ENCODE measurements at places on chromosomes 6 and 20.

DNA sequence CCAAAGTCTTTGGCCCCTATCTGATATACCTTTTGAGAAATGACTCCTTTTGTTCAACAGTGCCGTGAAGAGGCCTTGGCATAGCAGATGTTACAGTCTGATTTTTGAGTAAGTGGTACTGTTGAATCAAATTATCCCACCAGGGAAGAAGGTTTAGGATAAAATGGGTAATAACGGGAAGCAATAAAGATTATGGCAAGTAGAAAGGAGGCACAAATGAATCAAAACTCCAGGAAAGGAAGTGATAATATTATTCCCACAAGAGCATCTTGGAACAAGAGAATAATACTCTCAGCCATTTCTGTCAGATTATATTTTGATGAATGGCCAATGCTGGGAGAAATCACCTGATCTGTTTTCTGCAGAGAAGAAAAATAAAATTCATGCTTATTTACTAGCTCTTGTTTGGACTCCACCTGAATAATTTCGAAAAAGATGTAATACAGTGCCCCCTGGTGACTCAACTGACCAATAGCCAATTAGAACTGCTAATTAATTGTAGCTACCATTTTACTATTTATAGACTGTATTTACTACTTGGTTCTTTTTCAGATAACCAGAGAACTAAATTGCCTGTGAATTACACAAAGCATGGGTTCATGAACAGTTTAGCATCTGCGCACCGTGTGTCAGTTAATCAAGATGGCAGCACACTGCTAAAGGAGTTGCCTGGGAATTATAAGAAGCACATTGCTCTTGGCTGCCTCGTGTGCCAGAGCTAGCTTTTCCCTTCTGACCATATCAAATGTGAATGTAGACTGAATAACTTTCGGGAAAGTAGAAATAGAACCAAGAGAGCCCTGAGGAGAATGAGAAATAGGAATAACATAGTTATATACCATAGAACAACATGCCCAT is 78.5 kb upstream of the TRDN start:
- no peak for DNase-seq

- no peak for DNase-seq
Measured at GRCh38 chr6:79941489-79942151, 5.7 kb downstream of the ELOVL4 start.

DNA sequence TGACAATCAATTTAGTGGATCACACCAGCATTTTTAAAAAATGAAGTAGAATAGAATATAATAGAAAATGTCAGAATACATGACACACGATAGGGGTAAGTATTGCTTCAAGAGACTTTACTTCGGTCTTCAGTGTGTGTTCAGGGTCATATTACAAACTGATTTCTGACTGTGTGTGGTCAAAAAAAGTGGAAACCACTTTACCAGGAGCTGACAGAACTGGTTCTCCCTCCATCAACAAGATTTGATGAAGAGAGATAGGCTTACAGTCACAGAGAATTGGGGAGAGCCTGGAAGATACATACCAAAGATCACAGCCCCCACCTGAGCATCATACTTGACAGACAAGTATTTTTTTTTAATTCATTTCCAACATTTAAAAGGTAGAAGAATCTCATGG is 21.7 kb downstream of the ARMC2 start:
- DNase-seq, result no peak

- DNase-seq, result no peak
Measured at GRCh38 chr20:63697357-63697867, 960 bp downstream of the TNFRSF6B start.

DNA sequence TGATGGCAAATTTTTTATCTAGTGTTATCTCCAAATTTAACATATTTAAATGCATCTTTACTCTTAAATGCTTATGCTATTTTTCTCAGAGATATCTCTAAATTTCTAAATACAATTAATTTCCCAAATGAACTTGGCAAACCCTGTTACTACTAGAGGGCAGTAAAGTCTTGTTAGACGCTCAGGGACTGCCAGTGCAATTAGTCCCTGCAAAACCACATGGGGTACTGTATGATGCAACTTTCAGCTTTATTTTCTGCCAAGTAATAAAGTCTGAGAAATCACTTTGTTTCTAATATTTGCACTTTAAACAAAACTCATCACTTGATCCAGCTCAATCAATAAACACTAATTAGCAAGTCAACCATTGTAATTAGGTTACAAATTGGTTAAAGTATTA is 76.0 kb upstream of the ADGRB3 start:
- DNase-seq, result no peak

GRCh38 chr6:41705996-41706835 is 29.2 kb downstream of the TFEB start:
- peak; percentile 84 for DNase-seq

GRCh38 chr6:34292954-34293353 is 44.1 kb upstream of the SMIM29 start:
- DNase-seq, result no peak

GRCh38 chr20:58081846-58082245 is 146.6 kb downstream of the ANKRD60 start:
- no peak for DNase-seq

GRCh38 chr6:70706491-70707123 is 38.9 kb downstream of the SMAP1 start:
- no peak for DNase-seq

DNA sequence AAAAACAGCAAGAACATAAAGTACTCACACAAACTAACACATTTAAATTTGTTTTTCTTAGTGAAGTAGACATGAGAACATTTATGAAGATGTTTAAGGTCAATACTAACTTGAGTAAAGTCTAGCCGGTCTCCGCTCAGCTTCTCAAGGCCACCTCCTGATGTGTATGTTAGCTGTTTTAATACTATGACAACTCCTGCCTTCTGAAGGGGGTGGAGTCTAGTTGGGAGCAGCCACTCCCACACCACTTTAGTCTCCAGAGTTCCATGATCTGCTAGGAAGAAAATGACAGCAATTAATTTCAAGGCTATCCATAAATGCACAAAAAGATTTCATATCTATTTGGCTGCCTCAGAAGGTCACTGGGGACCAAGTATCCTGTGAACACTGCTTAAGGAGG is at the start of gene GSTA3:
Gene GSTA3 (minus strand): TSS at position 168 of the 400 bp plus-strand sequence. CDS start 3,864 bp downstream, outside the sequence.
- no peak for DNase-seq

DNA sequence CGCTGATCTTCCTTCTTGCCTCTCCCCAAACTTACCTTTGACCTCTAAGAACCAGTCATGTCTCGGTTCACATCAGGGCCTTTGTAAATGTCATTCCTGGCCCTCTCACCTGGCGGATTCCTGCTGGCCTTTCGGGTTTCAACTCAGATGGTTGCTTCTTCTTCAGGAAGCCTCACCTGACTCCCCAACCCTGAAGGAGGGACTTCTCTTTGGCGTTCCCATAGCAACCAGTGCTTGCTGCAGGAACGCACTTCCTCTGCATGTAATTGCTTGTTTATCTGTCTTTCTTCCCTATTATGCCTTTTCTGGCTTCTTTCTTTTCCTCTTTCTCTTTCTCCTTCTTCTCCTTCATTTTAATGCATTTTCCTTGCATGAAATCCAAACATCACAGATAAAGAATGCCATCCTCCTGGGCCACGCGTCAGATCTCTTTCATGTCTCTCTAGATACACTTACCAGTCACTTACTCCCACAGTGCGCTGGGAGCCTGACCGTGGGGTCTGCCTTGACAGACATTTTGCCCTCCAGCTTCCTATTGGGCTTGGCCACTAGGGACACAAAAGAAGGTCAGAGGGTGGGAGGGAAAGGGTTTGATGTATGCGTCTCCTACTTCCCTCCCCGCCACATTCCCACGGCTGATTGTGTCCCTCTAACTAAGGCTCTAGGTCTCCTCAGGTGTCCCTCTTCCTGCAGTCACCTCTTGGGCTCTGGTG is 295.7 kb upstream of the TSHZ2 start:
- no peak for DNase-seq

- DNase-seq, result no peak
Measured at GRCh38 chr20:4043796-4044195, 28.4 kb upstream of the RNF24 start.

DNA sequence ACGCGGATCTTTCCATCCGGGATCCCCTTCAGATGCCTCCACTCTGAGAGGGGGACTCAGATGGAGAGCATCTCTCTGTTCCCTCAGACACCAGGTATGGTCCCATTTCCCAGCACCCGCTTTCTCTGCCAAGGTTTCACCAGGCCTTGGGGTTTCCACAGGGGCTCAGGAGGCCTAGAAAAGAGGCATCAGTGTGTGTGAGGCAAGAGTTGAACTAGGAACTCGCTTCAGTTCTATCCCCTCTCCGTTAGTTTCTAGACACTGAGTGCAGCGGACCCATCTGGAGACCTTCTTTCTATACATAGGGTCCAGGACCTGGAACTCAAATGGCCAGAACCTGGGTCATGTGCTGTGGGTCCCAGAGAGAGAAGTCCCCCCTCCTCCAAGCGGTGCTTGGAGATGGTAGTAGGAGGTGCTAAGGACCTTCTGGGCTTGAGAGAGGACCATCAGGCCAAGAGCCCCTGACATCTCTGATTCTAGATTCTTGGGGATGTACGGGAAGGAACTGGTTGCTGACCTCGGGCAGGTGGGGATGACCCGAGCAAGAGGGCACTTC is 2.1 kb downstream of the SLC12A5 start:
- DNase-seq, result no peak

DNA sequence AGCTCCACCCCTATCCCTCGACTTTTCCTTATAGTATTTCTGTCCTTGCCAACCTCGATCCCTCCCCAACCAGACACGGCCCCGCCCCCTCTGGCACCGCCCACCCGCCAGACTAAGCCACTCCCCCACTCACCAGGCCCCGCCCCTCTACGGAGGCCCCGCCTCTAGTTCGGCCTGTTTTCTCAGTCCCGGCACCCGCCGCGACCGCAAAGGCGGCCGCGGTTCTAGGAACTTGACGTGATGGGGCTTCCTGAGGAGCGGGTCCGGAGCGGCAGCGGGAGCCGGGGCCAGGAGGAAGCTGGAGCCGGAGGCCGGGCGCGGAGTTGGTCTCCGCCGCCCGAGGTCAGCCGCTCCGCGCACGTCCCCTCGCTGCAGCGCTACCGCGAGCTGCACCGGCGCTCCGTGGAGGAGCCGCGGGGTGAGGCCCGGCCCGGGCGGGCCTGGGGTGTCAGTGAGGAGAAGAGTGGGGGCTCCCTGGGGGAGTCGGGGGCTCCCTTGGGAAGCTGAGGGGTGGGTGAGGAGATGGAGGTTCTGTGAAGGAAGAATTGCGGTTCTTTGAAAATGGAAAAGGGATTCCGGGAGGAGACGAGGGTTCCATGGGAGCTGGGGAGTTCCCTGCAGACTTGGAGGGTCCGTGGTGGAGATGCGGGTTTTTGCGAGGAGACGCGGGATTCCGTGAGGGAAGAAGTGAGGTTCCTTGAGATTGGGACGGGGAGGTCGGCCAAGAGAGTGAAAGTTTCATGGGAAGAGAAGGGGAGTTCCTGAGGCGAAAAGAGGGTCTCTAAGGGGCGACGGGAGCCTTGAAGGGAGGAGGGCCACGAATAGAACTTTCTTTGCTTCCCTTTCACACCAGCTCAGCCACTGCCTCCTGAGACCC is at the start of gene ACSS2:
Gene ACSS2 (plus strand): TSS at position 207 of the 877 bp plus-strand sequence. CDS start 34 bp downstream, at position 241.
- peak; percentile 95 for DNase-seq

GRCh38 chr6:118551063-118552053 is 3.3 kb downstream of the PLN start:
- no peak for DNase-seq

DNA sequence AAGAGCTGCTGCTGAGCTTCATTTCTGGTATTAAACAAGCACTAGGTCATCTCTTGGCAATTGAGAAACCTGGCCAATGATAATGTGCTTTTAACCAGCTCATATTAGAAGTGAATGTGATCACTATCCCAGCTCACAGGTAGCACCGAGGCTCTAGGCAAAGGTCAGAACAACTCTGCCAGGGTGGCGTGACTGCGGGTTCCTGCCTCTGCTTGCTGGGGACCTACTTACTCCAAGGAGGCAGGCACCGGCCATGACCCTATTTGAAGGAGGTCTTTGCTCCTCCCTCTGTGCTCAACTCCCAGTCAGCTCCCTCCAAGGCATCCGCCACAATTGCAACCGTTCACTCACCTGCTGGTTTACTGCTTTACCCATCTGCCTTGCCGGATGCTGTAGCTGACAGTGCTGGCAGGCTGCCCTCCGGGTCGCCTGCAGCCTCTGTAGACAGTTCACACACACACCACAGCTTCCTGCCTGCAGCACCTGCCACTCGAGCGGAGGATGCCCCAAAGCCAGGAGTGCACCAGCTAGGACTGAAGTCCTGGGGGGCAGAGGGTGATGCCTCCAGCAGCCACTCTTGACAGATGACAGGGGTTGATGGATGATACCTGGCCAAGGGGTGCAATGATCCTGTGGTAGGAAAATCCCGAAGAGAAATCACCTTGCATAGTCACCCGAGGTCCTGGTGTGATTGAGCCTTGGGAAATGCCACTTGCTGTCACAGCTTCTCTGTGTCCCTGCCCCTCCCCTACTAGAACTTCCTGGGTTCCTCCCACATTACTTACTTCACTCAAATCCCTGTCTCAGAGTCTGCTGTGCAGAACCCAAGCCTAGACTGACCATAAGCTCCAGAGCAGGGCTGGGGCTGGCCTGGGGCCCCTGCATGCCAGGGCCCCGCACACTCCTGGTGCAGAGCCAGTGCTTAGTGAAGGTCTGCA is 8.8 kb upstream of the VSX1 start:
- no peak for DNase-seq

- no peak for DNase-seq
Measured at GRCh38 chr6:57130661-57131177, 40.7 kb downstream of the ZNF451 start.

DNA sequence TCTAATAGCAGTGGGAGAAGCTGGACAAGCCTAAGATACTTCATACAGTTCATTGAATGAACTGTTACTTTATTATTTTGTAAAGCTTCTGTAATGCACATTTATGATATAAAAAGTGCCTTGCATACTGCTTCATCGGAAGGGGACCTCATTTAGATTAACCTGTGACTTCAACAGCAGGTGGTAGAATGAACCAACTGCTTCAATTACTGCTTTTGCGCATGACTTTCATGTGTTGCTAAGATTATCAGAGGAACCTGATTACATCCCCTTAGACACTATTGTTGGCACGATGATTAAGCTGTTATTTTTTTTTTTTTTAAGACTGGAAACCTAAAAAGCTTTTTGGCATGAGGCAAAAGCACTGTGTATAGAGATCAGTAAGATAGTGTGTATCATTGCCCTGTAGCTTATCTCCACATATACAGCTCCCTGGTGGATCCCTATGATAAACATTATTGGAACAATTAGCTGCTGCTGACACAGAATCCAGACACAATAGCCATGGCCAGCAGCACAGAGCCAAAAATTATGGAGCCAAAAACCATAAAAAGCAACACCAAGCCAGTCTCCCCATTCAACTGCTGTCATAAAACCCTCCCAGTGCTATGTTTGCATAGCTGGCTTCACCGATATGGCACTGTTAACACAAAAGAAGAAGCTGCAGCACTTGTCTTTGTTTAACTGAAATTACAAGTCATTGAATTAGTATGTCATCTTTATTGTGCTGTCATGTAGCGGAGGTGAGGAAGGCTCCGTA is 731.6 kb upstream of the MMS22L start:
- DNase-seq, result no peak

DNA sequence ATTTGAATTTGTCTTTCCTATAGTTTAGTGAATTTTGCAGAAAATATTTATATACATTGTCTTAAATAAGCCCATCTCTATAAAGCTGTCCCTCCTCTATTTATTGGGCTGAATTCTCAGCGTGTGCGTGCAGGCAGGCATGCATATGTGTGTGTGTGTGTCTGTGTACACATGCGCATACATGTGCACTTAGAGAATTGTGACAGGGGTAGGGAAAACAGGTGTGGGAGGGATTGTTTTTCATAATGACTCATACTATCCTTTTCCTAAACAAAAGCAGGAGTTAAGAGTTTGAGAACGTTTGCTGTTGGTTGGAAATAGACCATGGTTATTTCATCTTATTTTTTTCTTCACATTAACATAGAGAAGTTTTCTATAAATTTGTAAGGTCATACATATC is 43.4 kb upstream of the FABP7 start:
- DNase-seq, result no peak
